AG20443 (cell line): ENCODE measurements at places on chromosomes 1 and 21.
A peak's percentile ranks its signal among the peaks of the same experiment; 100 is the strongest.

GRCh38 chr1:94528299-94528698 lies 13.3 kb downstream of the F3 start:
- no peak for DNase-seq

DNA sequence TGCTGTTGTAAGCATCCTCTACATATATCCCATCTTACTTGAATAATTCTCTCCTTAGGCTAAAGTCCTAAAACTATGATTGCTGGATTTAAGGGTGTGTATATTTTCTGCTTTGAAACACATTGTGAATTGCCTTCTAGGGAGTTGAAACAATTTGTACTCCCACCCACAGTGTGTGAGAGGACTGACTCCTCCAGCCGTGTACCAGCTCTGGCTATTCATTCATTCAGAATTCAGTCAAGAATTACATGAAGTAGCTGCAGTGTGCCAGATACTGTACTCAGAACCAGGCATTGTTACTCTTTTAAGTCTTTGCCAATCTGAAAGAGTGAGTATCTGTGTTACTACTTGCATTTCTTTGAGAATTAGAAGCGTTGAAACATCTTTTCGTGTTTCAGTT lies 135.0 kb downstream of the DHRS3 start:
- DNase-seq, result no peak

DNA sequence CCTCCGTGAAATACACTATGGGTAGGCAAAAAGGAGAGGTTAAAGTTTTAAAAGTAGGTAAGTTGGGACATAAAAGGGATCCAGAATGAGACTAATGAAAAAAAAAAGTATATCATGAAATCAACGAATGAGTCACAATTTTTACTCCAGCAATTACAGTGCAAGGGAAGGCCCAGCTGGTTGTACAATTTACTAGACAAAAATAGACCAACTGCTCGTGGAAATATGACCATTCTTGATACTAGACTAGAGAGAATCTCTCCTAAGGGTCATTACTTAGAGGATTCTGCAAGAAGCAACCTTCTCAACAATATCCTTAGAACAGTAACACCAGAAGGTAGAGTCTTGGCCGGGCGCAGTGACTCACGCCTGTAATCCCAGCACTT lies 55.1 kb upstream of the EFHD2 start:
- peak; percentile 42 for DNase-seq

GRCh38 chr1:83808536-83808935 lies 190.4 kb downstream of the TTLL7 start:
- no peak for DNase-seq

DNA sequence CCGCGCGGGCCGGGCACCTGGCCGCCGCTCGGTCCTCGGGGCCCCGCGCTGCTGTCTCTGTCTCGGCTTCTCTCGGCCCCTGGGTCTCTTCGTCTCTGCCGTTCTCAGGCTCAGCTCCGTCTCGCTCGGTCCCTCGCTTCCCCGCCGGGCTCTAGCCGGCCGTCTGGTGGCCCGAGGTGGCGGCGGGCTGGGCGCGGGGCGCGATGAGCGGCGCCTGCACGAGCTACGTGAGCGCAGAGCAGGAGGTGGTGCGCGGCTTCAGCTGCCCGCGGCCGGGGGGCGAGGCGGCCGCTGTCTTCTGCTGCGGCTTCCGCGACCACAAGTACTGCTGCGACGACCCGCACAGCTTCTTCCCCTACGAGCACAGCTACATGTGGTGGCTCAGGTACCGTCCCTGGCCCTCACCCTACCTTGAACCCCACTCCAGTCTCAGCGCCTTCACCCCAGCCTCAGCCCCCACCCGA lies 355 bp downstream of the SHISAL2A start:
- DNase-seq, result peak; percentile 53

DNA sequence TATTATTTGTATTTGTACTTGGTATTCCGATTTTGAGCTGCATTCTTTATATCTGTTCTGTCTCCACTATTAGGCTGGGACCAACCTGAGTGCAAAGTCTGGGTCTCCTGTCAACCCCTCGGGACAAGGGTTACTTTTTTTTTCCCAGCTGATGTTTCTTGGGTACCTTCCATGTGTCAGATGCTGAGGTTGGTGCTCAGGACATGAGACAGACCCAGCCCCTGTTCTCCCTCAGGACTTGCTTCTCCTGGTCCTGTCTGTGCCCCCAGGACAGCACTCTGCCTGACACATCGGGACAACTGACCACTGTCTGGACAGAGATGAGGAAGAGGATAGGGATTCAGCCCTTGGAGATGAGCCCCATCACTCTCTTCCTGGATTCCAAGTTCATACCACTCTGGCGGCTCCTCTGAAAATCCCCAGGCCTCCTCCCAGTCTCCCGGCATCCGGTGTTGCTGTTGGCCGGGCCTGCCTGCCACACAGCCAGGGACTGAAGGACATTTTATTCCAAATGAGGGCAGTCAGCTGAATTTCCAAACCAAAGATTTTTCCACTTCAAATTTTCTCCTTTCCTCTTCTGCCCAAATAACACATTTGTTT lies 55.6 kb upstream of the FMOD start:
- peak; percentile 78 for DNase-seq

GRCh38 chr21:46065215-46065913 lies 32.5 kb upstream of the COL6A2 start:
- DNase-seq, result peak; percentile 81

DNA sequence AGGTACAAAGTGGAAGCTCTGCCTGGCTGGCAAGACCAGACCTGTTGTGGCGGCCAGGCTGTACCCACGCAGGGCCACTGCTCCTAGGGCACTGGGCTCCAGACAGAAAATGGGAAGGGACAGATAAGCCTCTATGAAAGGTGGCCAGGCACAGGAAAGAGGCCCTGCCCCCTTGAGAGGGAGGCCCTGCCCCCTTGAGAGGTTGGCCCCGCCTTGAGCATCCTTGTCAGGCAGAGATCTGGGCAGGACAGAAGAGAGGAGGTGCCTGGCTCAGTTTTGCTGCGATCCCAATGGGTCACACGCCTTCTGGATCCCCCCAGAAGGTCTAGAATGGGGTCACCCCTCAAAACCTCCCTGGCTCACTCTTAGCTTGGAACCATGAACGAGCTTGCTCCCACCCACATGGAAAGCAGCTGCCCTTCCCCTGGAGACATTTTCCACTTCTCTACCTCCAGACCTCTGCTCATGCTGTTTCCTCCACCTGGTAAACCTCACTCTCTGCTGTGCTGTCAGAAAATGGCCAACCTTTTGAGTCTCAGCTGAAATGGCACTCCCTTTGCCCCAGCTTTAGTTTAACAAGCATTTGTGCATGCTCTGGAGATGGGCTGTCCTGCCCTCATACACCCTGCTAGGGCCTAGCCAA lies 17.5 kb upstream of the ECE1 start:
- no peak for DNase-seq

DNA sequence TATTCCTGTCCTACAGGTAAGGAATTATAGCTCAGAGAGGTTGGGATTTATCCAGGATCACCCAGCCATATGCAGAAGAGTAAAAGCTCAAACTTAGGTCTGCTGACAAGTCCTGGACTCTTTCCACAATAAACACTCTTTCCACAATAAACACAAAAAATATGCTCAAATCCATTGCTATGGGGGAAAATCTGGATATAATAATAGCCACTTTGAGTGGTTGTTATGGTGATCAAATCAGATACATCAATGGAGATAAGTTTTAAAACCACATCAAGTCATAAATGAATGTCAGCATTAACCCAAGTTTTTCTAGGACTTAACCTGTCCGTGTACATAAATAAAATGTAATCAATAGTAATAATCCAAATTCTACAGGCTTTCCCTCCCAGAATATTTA lies 22.3 kb upstream of the TTF2 start:
- DNase-seq, result no peak

DNA sequence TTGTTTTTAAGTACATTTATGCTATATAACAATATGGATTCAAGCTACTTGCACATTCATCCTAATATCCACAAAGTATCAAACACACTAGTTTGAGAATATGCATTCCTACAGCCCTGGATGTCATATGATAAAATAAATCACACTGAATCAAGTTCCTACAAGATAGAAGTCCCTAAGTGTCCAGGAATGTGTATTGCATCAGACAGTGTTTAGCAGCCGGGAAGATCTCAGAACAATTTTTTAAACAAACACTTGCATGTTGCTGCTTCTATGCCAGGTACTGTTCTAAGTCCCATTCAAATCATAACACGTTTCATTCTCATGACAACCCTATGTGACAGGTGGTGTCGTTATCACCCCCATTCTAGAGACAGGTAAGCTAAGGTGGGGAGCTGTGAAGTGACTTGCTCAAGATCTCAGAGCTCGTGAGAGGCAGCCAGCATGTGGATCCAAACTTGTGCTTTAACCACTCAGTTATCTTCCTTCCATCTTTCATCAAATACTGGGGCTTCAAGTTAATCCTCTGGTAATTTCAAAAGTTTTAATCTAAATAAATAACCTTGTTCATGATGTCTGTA lies 68.3 kb upstream of the KIF26B start:
- peak; percentile 40 for DNase-seq

DNA sequence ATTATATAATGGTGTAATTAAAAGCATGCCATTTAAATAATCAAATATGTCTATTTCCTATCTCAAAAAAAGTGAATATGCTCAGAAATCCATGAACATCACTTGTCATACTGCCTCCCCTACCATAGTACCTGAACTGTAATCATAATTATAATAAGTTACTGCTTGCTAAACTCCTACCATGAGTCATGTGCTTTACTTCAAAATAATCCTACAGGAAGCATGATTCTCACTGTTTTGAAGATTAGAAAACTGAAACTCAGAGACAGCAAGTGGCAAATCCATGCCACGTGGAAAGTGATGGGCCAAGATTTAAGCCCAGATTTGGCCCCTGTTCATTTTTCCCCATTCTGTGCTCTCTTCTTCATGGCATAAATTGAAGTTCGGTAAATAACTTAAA lies 5.2 kb downstream of the LRRC7 start:
- no peak for DNase-seq

DNA sequence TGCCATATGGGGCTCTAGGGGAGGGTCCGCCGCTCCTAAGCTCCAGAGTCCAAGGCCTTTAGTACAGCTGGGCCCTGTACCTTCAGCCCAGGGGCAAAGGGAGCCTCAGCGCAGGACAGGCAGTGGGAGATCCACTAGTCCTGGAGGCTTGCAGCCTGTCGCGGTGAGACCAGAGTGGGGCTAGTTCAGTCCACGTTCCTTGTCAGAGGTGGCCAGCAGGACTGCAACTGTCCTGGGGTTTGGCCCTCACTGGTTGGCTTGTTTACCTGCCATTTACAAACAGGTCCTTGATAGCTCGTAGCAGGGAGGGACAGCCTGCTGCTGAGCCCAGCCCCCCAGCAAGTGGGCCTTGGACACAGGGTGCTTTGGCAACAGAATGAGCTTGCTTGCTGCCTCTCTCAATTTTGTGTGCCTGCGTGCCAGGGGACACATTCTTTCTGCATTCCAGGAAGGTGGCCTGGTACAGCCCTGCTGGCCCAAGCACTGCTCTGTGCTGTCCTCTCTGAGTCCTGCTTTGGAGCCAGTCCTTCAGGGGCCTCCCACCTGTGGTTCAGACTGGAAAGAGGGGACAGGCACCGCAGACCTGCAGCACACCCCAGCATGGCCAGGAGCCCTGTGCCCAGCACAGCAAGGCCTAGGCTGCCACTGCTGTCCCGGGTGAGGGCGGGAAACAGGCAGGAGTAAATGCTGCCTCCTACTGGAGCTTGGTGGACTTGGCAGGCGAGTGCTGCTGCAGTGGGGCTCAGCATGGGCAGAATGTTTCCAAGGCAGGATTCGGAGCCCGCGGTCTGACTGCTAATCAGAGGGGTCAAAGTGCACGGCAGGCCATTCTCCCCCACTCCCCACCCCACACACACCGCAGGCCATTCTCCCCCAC lies 15.2 kb downstream of the H6PD start:
- peak; percentile 80 for DNase-seq

DNA sequence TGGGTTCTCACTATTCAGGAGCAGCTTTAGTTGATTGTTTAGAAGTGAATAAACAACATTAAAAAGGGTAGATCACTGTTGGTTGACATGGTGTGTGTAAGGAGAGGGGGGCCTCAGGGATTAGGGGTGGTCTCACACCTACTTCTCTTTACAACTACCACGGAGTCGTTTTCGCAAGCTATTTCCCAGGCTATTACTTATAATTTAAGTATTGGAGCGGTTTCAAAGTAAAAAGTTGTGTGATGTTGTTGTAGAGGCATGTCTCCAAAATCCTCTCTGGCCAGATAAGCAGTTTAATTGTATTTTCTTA lies 1.3 kb downstream of the GPSM2 start:
- no peak for DNase-seq

GRCh38 chr1:50084389-50084788 lies 24.3 kb upstream of the ELAVL4 start:
- no peak for DNase-seq

DNA sequence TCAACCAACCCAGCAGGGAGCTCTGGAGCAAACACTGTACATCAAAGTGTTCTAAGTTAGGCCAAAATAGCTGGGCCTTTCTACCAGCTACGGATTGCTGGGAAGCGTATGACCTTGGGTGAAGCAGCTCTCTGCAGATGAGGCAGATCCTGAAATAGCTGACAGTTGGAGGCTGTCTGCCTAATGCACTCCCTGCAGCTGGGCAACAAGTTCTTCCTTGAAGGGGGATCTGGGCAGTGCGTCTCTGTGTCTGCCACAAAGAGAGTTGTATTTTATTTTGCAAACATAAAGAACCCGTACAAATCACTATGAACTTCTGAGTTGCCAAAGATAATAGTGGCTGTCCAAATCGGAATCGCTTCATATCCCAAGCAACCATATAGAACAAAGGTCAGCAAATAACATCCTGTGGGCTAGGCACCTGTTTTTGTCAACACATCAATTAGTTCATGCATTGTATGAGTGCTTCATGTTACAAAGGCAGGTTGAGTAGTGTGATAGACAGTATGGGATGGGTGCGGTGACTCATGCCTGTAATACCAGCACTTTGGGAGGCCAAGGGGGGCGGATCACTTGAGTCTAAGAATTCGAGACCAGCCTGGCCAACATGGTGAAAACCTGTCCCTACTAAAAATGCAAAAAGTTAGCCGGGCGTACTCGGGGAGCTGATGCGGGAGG lies 29.1 kb upstream of the KLF17 start:
- DNase-seq, result no peak

- peak; percentile 70 for DNase-seq
Observed at GRCh38 chr1:119279456-119280381, 88.9 kb upstream of the HAO2 start.

DNA sequence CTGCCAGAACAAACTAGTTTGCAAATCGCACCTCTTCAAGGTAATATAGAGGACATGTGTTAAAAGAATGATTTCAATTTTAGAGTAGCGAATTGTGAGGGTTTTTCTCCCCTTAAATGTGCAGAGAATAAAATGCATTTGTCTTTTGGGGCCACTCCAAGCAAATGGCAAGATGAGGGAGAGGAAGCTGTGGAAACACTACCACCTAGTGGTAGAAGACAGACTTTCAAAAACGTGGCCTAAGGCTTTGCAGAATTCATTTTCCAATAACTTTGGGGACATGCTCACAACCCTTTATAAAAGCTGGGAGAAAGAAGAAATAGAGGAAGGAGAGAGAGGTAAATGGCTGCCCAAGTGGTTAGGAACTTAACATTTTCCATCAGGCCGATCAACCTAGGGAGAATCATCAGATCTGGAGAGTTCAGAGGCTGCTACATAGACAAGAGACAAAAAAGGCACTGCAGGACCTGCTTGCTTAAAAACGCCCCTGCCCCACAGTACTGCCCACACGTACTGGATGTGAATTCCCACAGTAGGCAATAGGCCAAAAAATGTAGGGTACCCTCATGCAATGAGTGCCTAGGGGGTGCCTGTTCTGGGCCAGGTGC lies 15.7 kb upstream of the RCAN1 start:
- peak; percentile 80 for DNase-seq
